ENCODE measurements at places on chromosomes 7 and 10.

DNA sequence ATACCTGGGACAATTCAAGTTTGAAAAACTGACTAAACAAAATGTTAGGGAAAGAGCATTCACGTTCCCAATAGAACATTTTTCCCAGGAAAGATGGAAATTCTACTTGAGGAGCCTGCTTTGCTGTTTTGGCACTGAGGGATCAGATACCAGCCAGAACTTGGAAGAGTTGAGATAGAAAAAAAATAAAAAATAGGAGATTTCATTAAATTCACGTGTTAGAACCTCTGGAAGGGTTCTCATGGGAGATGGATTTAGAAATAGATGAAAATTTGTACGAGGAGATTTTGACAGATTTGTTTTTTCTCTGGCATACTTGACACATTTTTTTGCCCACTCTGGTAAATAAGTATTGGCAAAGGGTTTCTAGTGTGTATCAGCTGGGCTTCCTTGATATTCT is 63.7 kb downstream of the CELF2 start:
- DNase-seq, result no peak

- DNase-seq, result peak; percentile 48
Measured at GRCh38 chr7:105808703-105809590, 67.5 kb downstream of the ATXN7L1 start.

DNA sequence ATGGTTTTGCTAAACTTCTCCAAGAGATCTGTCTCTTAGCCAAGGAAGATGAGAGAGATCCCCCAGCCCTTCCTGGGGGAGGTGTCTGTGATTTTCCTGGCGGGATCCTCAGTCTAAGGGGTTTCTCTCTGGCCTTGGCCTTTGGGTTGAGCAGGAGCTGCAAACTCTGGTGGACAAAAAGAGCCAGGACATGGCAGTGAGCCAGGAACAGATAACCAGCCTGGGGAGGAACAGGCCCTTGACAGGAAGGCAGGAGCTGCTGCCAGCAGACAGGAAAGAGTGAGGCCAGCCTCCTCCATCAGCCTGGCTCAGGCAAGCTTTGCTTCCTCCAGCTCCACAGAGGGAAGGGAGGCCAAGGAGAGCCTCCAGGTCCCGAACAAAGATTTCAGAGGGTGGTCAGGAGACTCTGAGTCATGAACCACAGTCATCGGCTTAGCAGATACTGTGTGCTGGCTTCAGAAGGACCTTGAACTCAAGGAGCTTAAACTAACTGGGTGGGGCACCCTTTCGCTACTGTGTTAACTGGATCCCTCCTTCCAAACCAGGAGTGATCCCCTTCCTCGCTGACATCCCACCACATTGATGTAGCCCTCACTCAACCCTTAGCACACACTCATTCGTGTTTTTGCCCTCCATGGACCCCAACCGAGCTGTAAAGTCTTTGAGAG is 34.7 kb downstream of the DDIT4 start:
- DNase-seq, result peak; percentile 86

DNA sequence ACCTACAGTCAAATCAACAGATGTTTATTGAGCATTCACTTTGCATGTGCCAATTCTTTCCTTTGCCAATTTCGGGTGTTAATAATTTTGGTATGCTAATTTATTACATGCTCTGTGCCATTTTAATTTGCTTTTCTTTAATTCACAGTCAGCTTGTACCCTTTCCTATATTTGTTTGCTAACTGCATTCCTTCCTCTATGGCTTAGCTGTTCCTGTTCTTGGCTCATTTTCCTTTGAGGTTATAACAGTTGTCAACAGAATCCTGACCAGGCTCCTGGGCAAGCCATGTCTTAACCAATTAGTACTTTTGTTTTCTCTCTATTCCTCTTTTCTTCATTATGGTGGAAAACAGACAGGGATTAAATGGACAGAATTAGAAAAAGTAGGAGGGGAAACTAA is 73.6 kb upstream of the RPA3 start:
- DNase-seq, result no peak

DNA sequence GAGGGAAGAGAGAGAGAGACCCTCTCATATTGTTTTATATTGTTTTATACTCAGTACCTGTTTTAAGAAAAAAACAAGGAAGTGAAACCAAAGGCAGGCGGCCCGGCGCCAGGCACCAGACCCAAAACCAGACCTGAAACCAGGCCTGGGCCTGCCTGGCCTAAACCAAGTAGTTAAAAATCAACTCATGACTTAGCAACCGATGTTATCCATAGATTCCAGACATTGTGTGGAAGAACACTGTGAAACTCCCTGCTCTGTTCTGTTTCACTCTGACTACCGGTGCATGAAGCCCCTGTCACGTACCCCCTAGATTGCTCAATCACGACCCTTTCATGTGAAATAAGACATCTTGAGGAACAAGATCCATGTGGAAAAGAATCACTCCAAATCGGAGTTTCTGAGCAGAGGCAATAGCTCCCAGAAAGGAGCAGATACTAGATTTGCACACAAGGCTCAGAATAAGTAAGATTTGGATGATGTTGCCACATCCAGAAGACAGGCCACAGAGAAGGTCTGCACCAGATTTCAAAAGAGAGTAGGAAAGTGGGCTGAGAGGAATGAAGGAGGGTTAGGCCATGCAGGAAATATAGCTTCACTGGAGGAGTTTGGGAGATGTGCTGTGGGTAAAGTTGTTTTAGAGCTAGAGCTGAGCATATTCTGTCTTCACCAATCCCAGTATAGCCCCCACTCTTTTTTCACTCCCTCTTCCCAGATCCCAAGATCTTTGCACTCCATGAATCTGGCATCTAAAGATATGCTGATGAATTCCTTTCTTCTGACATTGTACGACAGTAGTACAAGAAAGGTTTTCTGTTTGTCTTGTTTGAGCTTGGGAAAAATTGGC is 8.8 kb upstream of the ZNF248 start:
- no peak for DNase-seq

GRCh38 chr10:12338981-12339380 is 10.4 kb upstream of the CAMK1D start:
- no peak for DNase-seq

- no peak for DNase-seq
Measured at GRCh38 chr7:150716939-150717338, 526 bp downstream of the GIMAP1 start.

DNA sequence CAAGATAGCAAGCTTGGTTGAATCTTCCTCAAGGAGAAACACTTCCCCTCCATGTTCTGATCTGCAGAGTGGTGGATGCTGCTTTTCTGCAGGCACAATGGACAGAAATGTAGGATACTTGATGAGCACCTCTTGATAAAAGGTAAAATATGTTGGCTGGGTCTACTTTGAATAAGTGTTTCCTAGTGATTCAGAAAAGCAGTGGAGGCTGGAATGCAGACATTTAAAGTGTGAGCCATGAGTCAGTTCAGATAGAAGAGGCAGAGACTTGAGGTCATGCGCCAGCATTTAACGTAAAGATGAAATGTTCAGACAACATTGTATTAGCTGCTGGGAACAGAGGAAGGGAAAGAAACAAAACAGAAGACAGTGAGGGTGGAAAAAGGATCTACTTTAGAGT is 403.1 kb downstream of the ADRA2A start:
- peak; percentile 62 for DNase-seq

GRCh38 chr10:102775201-102775934 is 31.6 kb downstream of the WBP1L start:
- DNase-seq, result no peak

- DNase-seq, result peak; percentile 74
Measured at GRCh38 chr7:128831178-128831993, 1.2 kb downstream of the FLNC start.

GRCh38 chr10:116029826-116030225 is 243.2 kb downstream of the GFRA1 start:
- DNase-seq, result no peak

GRCh38 chr10:59588791-59589190 is 120.9 kb downstream of the SLC16A9 start:
- no peak for DNase-seq

GRCh38 chr7:124074007-124074406 is 41.1 kb upstream of the TMEM229A start:
- no peak for DNase-seq

DNA sequence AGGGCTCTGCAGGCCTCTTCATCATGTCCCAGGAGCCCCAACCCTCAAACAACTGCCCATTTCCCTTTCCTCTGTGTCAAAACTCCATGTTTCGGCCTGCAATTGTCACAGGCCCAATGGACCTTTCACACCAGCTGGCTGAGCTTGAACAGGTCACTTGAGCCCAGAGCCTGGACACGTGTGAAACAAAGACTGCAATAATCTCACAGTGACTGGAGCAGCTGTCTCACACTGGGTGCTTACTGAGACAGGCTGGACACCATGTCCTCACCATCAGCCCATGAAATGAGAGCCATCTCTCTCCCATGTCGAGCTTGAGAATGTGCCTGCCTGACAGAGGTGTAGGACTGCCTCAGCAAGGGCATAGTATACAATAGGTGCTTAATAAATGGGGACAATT is 19.5 kb upstream of the EIF5AL1 start:
- DNase-seq, result no peak

DNA sequence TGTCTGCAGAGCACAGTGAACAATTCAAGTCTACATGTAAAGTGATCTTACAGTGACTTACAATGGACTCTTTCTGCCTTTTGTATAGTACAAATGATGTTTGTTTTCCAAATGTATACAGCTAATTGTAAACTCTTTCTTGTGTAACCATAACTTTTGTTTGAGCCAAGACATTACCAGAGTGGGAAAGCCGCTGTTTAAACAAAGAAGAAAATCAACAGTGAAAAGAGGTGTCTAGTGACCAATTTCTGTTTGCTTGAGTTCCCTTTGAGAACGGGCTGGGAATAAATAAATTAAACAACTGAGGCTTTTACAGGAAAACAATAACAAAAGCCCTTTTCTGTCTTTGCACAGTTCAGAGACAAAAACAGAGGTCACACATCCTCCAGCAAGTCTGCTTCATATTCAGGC is 1163.4 kb downstream of the CNTNAP2 start:
- no peak for DNase-seq

- DNase-seq, result no peak
Measured at GRCh38 chr7:143397710-143398530, 10.7 kb downstream of the EPHA1 start.

DNA sequence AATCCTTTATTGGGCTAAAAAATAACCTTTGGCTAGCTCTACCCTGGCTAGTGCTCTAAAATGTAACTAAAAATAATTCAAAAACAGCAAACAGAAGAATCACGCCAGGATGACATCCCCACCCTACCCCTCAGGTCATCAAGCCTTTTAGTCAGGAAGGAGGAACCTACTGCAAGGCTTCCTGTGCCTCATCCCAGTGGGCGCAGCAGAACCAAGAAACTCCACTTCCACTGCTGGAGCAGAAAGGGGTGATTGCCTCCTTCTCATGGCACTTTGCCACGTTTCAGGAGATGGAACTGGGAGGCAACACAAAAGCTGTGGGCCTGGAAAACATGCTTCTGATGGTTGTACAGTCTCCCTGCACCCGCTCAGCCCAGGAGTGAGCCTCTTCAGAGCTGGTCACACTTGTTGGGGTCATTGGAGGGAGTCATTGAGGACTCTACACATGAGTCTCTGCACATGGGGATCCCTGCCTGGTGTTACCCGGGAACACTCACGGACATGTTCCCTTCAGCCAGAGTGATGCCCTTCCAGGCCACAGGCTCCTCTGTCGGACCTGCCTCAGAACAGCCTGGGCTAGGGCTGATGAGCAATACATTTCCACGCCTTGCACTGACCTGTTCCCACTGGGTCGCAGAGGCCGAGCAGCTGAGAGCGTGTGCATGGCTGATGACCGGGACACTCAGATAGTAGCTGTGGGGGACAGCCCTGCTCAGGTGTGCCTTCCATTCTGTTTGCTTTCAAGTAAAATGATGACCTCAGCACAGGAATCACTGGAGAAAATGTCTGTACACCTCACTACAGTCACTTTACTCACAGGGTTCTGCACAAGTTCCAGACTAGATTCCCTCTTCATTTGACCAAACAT is 355.3 kb downstream of the FGFR2 start:
- no peak for DNase-seq

DNA sequence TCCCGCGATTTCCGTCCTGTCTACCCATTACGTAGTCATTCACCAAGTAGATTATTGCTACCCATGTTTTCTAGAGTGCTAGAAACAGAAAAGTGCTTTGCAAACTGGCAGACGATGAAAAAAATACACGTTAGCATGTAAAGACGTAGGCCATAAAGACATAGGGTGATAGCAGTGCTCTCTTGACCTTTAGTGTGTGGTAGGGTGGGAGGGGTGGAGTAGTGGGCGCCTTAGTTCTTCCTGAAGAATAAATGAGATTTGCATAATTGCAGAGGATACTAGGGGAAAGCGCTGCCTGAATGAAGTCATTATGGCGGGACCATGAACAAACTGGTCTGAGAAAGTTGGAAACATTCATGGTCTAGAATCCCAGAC is 948 bp downstream of the ZNF485 start:
- DNase-seq, result no peak

DNA sequence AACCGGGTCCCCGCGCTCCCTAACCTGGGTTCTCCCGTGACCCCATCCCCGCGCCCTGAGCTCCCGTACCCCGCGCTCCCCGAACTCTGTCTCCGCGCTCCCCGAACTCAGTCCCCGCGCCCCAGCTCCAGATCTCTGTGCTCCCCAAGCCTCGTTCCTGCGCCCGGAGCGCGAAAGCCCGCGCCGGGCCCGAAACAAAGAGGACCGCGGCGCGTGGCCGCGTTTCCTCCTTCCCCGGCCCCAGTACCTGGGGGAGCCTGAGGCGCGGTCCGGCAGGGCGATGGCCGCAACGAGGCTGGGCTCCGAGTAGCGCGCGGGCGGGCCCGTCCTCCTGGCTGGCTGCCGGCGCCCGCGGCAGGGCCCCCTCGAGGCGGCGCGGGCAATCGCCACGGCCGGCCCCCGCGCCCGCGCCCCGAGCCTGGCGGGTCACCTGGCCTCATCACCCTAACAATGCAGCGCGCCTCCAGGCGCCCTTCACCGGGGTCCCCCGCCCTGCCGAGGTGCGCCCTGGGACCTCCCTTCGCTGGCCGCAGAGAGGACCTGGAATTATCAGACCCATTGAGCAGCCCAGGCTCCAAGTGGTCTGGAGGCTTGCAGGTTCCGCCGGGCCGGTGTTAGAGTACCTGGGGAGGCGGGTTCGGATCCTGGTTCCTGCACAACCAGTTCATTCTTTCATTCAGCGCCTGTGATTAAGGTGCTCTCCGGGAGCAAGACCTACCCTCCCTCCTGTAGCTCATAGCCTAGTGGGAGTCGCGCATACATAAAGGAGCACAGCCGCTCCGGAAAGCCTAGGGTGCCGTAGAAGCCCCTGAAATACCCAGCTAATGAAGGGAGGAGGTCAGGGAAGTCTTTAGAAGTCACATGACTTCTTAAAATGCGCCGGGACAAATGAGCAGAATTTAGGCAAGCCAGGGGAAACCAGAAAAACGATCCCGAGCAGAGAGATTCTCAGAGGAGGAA is at the start of gene TNS3:
TNS3 (minus strand) TSS at position 308 of the 960 bp plus-strand sequence. CDS start 142,475 bp downstream, outside the sequence.
- DNase-seq, result no peak

DNA sequence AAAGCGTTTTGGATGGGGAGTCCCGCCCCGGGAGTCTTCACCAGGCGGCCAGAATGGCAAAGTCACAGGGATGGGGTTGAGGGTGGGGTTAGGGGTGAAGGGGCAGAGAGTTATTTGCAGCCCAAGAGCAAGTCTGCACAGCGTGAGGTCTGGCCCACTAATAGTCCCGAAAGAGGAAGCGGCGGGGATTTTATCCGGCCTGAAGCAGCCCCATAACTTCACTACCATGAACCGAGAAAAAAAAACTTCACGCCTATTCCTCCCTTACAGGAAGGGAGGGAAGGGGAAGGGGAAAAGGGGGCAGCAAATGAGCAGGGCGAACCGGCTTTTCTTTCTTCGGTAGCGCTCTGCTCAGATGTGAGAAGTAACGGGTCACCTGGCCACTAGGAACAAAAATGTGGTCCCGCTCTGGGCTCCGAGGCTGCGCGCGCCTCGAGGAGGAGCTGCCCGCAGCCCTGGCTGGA is 712 bp downstream of the ITPRIP start:
- no peak for DNase-seq

- peak; percentile 84 for DNase-seq
Measured at GRCh38 chr10:14601872-14602725, 172.6 kb downstream of the FAM107B start.
